ENCODE measurements at places on chromosomes 2 and 18. TPM values are rescaled to one million over a fixed set of nuclear protein-coding genes. Genes with fewer than 3 reads are reported as not detected.

RAPGEF4 gene
- not detected for total RNA-seq

PUM2 gene
- total RNA-seq, result 94.0 TPM

SERPINB13 gene
- total RNA-seq, result not detected

HS6ST1 gene
- total RNA-seq, result 11.4 TPM

TEKT4 gene
- not detected for total RNA-seq

FAM228A gene
- not detected for total RNA-seq

TMEM198 gene
- total RNA-seq, result 6.3 TPM

DNA sequence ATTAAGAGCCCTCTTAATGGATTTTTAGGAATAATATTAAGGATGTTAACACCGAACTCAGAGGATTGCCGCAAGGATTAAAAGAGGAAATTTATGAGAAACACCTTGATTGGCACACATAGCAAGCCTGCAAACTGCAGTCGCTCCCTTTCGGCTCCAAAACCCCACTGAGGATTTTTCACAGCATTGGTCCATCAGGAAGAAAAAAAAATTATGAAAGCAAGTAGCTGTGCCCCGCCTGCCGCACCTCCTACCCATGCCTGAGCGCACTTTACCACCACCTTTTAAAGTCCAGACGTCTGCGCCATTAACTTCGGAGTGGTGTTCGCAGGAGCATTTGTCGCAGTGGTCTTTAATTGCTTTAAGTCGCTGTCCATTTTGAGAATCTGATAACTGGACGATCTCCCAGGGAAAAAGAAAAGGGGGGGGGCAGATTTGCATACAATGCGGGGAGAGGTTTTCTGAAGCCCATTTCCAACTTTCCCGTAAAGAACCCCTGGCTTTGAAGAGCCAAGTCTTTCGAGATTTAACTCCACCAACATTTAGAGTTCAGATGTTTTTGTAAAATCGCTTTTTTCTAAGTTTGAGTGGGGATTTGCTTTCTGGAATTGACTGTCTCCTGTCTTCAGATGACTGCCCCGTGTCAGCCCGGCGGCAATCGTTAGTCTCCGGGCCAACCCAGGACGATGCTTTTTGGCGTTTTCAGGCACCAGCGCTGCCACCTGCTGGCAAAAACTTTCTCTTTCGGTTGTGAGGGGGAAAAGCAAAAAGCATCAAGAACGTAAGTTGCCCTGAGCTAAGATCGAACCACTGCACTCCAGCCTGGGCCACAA lies 913 bp upstream of the TRABD2A start:
- H3K36me3 ChIP-seq, result peaks cover 6% of the 10 kb centered on the region
- peak overlapping the region; percentile 88 for H3K4me3 ChIP-seq
- peak; percentile 88 for DNase-seq
- no peaks in the 10 kb centered on the region for H3K27me3 ChIP-seq
- peak overlapping the region; percentile 52 for H3K27ac ChIP-seq

GRCh38 chr2:20425371-20425881 lies 21.4 kb upstream of the RHOB start:
- no peak overlapping the region for H3K4me3 ChIP-seq
- peaks cover 53% of the 10 kb centered on the region for H3K4me1 ChIP-seq
- peak; percentile 36 for DNase-seq
- H3K27me3 ChIP-seq, result no peaks in the 10 kb centered on the region
- peak overlapping the region; percentile 67 for H3K27ac ChIP-seq
- H3K36me3 ChIP-seq, result peaks cover 7% of the 10 kb centered on the region

DNA sequence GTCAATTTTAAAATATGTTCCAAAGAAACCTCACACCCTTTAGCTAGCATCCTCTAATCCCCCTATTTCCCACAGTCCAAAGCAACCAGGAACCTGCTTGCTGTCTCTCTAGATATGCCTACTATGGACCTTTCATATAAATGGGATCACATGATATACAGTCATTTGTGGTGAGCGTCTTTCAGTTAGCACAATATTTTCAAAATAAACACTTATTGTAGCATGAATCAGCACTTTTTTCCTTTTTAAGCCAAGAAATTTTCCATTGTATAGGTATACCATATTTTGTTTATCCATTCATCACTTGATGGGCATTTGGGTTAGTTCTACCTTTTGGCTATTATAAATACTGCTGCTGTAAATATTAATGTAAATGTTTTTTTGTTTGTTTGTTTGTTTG lies 223.0 kb upstream of the DOK6 start:
- no peaks in the 10 kb centered on the region for H3K36me3 ChIP-seq
- H3K4me1 ChIP-seq, result no peaks in the 10 kb centered on the region
- H3K27me3 ChIP-seq, result peaks cover 78% of the 10 kb centered on the region
- H3K27ac ChIP-seq, result no peak overlapping the region
- peak; percentile 13 for DNase-seq

- H3K4me3 ChIP-seq, result no peak overlapping the region
- peaks cover 27% of the 10 kb centered on the region for H3K36me3 ChIP-seq
- DNase-seq, result no peak
- no peaks in the 10 kb centered on the region for H3K4me1 ChIP-seq
- no peak overlapping the region for H3K27ac ChIP-seq
Measured at GRCh38 chr2:174076975-174077374, 111.8 kb upstream of the SP3 start.

Data from MCF 10A (cell line).